ENCODE measurements at places on chromosomes 2 and 18. TPM values are rescaled to one million over a fixed set of nuclear protein-coding genes. Genes with fewer than 3 reads are reported as not detected.

Gene GALR1
- total RNA-seq = not detected

Gene GPR55
- total RNA-seq = not detected

Gene FIGN
- 1.3 TPM for total RNA-seq

Gene RESP18
- total RNA-seq = not detected

Gene CNGA3
- 0.13 TPM for total RNA-seq

Gene CRACDL
- 0.13 TPM for total RNA-seq

Gene LONRF2
- 0.13 TPM for total RNA-seq

Gene DUSP28
- 3.4 TPM for total RNA-seq

Gene LYPD6B
- not detected for total RNA-seq

Gene SIGLEC15
- 1.5 TPM for total RNA-seq

Gene PSMA8
- total RNA-seq = not detected

Gene ING5
- 16.7 TPM for total RNA-seq

Gene FASTKD2
- 35.6 TPM for total RNA-seq

Gene UPP2
- total RNA-seq = not detected

Gene OR6B2
- total RNA-seq = not detected

Gene ABCG5
- total RNA-seq = under 0.01 TPM

Gene ITGB6
- 0.06 TPM for total RNA-seq

Gene CAPN13
- not detected for total RNA-seq

Gene MAPK4
- total RNA-seq = under 0.01 TPM

Gene SLC14A1
- 443 TPM for total RNA-seq

Gene SCYGR4
- not detected for total RNA-seq

Gene UGT1A8
- total RNA-seq = not detected

Gene PKP4
- total RNA-seq = 21.9 TPM

Gene CFAP221
- 0.37 TPM for total RNA-seq

Gene RAB12
- 75.7 TPM for total RNA-seq

Gene RSAD2
- 0.40 TPM for total RNA-seq

Gene SOWAHC
- 18.4 TPM for total RNA-seq

Gene LRATD1
- 0.26 TPM for total RNA-seq

Gene DYNAP
- not detected for total RNA-seq

Gene EGR4
- not detected for total RNA-seq

Gene UGT1A10
- not detected for total RNA-seq

Gene PCARE
- not detected for total RNA-seq

Gene CNDP1
- total RNA-seq = not detected

Gene PROC
- not detected for total RNA-seq

Gene CDH19
- 1.7 TPM for total RNA-seq

Gene CDH20
- not detected for total RNA-seq

Gene FABP1
- not detected for total RNA-seq

Gene MRO
- total RNA-seq = not detected

Gene SERPINB3
- total RNA-seq = not detected

Gene HTR2B
- 269 TPM for total RNA-seq

Gene PRKAG3
- total RNA-seq = 0.40 TPM

Gene UGT1A4
- not detected for total RNA-seq

Gene PROKR1
- total RNA-seq = under 0.01 TPM

Gene PREB
- total RNA-seq = 40.1 TPM

Gene ZSWIM2
- not detected for total RNA-seq

Gene MTCL1
- 11.9 TPM for total RNA-seq

Gene GPR39
- total RNA-seq = 7.5 TPM

Gene SERPINB12
- not detected for total RNA-seq

Gene FBXO41
- 0.40 TPM for total RNA-seq

Gene BOK
- 4.9 TPM for total RNA-seq

Gene ICA1L
- 3.6 TPM for total RNA-seq

Gene USP40
- total RNA-seq = 32.7 TPM

Gene NDC80
- total RNA-seq = 27.5 TPM

Gene RAB6C
- under 0.01 TPM for total RNA-seq

Gene TTLL4
- 4.2 TPM for total RNA-seq

Gene MYO5B
- 0.06 TPM for total RNA-seq
